Stimulated activated effector memory CD8-positive, alpha-beta T cell treated with anti-CD3 and anti-CD28 coated beads, Interleukin-12 subunit alpha, Interleukin-12 subunit beta, amount 100 ng/mL, for 72 hours (primary cell): ENCODE measurements at places on chromosomes 1 and 21.

DNA sequence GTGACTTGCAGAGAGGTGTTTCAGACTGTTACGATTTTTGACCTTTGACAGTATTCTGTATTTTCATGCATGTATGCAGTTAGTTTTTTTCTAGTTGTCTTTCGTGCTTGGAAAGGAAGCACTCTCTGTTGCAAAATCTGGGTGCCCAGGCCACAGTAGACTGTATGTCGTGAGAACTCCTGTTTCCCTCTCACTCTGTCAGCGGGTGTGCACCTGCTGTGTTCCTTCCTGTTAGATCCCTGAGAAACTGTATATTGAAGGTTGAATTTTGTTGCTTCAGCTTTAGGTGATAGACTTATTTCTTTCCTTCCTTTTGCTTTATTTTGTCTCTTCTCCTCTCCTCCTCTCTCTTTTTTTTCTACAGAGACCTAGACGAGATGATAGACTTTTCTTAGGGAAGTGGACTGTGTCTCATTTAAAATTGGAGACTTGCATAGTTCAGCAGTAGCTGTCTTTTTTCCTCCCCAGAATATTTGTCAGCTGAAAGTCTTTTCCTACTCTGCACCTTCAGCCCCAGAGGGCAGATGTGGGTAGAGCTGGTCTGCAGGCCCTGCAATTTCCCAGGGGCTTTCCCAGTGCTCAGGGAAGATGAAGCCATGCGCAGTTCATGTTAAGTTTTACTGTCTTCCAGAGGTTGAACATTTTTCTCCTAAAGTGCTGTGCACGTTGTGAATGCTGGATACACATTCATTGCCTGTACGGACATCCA lies 1.4 kb downstream of the TRAPPC10 start:
- no peak for DNase-seq

GRCh38 chr1:46399307-46399706 lies 5.2 kb downstream of the FAAH start:
- no peak for DNase-seq

DNA sequence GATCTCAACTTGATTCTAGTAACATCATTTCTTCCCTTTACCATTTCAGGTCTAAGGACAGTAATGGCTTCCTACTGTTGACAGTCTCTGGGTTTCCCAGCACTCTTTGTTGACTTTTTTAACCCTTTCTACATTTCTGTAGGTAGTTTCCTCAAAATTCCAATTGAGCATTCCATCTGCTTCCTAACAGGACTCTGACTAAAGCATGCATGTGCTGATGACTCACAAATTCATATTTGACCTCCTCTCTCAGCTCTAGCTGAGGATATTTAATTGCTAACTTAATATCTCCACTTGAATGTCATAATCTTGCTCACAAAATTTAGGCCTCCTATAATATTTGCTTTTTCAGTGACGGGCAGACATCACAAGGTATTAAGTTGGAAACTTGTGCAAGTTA lies 93.3 kb upstream of the ZNHIT6 start:
- DNase-seq, result no peak

GRCh38 chr1:241225741-241226140 lies 131.3 kb downstream of the RGS7 start:
- no peak for DNase-seq

DNA sequence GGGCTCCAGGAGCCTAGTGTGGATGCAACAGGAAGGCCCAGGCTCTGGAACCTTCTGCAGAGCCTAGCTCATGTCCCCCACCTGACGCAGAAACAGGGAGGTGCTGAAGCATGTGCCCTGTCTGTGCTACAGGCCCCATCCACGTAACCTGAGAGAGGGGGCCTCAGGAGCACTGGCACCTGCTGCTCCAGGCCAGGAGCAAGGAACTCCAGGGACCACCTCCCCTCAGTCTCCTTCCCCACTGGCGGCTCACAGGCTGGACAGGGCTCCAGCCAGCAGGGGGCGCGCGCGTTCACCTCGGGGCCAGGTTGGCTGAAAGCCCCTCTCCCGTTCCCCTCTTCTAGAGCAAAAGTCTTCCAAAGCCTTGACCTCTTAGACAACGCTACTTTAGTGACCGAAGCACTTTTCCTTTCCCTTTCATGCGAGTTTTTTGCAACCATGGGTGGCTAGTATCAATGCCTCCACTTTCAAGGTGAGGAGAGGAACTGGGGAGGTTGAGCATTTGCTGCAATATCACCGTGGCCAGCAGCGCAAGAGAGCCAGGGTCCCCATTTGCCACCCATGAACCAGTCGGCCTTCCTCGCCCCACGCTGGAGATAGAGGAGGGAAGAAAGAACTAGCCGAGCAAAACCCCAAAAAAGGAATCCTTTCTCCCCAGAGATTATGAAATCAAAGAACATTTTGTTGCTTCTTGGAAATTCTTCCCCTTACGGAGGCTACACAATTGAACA lies 52.4 kb upstream of the GPR157 start:
- peak; percentile 79 for DNase-seq
